Midbrain (tissue), 1 donor: ENCODE measurements at places on chromosomes 13 and 19.

- DNase-seq: peak; percentile 70
Measured at GRCh38 chr13:59318320-59318930, 845.3 kb downstream of the DIAPH3 start.

- no peak for DNase-seq
Measured at GRCh38 chr13:68998056-68998455, 1109.6 kb upstream of the ATXN8OS start.

GRCh38 chr13:98880677-98881076 is 97.2 kb downstream of the DOCK9 start:
- no peak for DNase-seq

DNA sequence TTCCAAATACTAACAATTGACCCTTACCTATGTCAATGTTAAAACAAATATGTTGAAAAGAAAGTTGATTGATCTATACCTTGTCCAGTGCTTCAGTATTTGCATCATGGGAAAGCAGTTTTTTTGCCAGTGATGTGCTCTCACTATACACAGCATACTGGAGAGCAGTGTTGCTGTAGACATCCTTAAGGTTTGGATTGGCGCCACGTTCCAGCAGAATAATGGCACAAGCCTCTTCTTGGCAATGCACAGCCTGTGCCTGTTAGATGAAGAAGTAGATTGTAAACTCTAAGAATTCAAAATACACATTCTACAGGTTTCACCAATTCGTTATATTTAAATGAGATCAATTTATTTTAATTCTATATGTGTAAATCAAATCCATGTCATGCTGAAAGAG is 43.9 kb upstream of the C1QTNF9B start:
- no peak for DNase-seq

GRCh38 chr13:72473321-72473720 is 254.1 kb downstream of the MZT1 start:
- DNase-seq: no peak

GRCh38 chr19:55695511-55696290 is 20.7 kb downstream of the EPN1 start:
- DNase-seq: no peak

- DNase-seq: no peak
Measured at GRCh38 chr19:3357271-3357991, 9.0 kb upstream of the NFIC start.

- no peak for DNase-seq
Measured at GRCh38 chr13:79246578-79246949, 159.5 kb downstream of the RBM26 start.

- no peak for DNase-seq
Measured at GRCh38 chr13:27573265-27573664, 47.1 kb downstream of the LNX2 start.

GRCh38 chr19:15563931-15564330 is 51.1 kb upstream of the CYP4F8 start:
- DNase-seq: no peak

DNA sequence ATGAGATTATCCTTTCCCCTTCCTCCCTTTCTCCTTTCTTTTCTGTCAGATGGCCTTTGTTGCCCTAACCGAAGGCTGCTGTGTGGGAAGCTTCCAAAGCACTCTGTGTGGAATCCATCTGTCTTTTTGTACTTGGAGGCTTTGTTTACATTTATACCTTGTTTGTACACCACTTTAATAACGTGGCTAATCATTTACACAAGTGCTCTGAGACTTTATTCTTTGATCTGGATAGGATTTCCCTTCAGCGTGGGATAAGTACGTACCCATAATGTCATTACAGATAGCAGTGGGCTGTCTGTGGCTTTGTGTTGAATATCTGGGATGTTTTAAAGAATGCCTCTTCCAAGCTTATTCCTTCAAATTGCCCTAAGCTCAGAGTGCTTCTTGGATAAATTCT is 684.7 kb upstream of the SLITRK5 start:
- no peak for DNase-seq

DNA sequence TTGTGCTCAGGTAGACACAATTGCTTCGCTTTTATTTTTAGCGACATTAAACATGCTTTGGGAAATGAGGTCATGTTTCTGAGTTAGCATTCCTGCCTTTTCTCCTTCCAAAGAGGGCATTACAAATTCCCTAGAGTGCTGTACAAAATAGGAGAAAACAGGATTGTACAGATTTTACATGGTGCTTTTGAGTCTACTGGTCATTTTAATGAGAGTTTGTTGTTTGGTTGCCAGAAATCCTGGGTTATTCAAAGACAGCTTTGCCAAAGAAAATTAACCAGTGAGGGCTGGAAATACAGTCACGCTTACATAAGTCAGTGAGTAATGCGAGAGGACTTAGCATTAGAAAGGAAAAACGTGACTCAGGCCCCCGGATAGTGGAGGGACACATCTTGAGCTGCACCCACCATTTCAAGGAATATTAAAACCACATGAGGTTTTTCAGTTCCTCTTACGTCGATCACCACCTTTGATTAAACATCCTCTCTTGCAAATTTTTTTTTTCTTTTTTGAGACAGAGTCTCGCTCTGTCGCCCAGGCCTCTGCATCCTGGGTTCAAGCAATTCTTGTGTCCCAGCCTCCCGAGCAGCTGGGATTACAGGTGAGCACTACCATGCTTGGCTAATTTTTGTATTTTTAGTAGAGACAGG is 55.4 kb downstream of the SACS start:
- DNase-seq: peak; percentile 37

- DNase-seq: no peak
Measured at GRCh38 chr19:10069046-10069445, 17.1 kb upstream of the SHFL start.

GRCh38 chr19:16657384-16657783 is 2.6 kb downstream of the SMIM7 start:
- no peak for DNase-seq

- DNase-seq: no peak
Measured at GRCh38 chr19:52398081-52398441, 412 bp downstream of the ZNF528 start.

DNA sequence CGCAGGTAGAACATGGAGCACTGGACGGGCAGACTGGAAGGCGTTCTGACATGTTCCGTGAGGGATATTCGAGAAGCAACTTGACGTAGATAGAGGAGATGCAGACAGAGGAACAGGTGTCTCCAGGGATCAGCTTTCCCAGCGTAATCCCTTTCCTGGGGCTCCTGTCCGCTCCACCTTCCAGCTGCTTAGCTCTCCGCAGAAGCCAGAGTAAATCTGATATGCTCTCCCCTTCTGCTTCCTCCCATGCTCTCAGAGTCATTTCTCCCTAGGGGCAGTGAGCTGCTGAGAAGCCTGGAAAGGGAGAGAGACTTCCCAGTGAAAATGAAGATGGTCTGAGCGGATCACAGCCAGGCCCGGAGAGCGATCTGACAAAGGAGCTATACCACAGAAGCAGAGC is 23.0 kb upstream of the OLFM4 start:
- DNase-seq: no peak

DNA sequence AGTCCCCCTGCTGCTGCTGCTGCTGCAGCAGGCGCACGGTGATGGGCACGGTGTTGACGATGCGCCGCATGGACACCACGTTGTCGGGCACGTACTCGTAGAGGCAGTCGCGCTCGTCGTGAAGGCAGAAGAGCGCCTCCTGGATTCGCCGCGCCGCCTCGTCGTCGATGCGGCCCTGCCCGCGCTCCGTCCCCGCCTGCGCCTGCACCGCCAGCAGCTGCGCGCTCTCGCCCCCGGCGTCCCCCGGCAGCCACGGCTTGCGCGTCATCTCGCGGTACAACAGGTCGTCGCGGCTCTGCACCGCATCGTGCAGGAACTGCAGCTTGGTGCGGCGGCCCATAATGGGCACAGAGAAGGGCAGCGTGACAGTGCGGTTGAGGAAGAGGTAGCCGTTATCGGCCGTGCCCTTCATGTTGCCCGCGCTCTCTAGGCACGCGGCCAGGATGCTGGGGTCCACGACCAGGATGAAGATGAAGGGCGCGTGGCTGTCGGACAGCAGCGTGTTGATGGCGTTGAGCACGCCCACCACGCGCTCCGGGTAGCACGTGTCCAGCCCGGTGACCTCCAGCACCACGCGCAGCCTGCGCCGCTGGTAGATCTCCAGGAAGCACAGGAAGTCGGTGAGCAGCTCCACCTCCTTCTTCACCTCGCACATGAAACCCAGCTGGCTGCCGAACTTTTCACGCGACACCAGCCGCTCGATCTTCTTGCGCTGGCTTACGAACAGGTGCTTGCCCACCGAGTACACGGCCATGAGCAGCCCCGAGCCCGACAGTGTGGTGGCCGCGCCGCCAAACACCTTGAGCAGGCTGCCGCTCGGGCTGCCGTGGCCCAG is 8.1 kb downstream of the NKPD1 start:
- DNase-seq: no peak

DNA sequence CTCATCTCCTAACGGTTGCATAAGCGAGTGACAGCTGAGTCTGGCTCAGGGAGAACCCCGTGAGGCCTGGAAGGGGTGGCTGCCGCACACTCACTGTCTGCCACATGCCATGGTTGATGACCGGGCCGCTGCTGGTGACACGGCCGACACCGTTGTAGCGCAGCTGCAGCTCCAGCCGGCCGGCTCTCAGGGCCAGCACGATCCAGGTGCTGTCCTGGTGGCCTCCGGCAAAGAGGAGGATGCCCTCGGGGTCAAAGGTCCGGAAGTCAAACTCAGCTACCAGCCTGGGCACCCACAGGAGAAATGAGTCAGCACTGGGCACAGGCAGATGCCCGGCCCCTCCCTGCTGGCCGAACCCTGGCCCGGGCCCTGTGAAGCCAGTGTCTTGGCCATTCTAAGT is 31.7 kb downstream of the GAS6 start:
- no peak for DNase-seq

- peak; percentile 49 for DNase-seq
Measured at GRCh38 chr19:17687857-17688784, at the start of gene UNC13A. UNC13A (minus strand) TSS chr19:17688354; CDS start chr19:17688199, 155 bp downstream.

GRCh38 chr19:19205416-19206410 is 2.5 kb upstream of the NR2C2AP start:
- DNase-seq: peak; percentile 71

DNA sequence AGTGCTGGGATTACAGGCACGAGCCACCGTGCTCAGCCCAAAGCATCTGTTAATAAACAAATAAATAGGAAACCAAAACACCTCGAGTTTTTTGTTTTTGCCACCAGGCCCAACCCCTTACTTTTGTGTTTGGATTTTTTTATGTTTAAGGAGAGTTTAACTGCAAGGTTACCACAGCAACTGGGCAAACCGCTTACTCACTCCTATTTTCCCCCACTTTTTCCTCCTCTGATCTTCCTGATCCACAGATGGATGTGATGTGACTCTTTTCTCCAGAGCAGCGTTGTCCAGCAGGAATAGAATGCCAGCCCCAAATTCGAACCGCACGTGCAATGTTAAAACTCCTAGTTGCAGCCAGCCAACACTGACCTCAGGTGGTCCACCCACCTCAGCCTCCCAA is 2.1 kb upstream of the PNMA8B start:
- DNase-seq: no peak

- no peak for DNase-seq
Measured at GRCh38 chr13:38868870-38869269, 121.8 kb downstream of the STOML3 start.

DNA sequence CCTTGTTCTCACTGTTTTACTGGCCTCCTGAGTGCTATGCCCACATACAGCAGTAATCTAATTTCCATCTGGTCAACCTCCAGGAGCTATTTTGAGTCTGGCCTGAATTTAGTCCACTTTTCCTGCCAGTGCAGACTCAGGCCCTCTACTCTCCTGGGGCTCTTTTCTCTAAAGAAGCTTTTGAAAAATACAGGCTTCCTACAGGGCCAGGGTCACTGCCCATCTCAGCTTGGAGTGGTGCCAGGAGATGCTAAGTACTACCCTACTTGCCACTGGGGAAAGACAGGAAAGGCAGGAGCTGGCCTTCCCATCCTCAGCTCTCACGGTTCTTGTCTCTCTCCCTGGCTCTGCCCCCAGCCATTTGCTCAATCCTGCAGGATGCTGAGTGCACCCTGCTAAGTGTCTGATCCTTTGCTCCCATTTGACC is 101.7 kb upstream of the SERP2 start:
- peak; percentile 40 for DNase-seq

GRCh38 chr13:101512650-101513049 is 60.2 kb downstream of the ITGBL1 start:
- no peak for DNase-seq

DNA sequence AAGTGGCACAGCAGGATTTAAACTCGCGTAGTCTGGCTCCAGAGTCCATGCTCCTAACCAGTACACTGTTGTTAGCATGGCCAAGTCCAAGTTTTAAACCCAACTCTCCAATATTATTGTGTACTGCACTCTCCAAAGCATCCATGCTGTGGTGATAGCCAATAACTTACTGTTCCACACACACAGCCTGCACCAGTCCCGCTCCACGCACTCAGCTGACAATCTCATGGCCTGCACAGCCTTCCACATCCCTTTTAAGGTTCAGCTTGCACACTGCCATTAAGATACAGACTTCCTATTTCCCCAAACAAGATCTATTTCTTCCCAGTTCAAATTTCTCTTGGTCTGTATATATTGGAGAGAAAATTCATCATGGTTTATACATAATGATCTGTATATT is 80.7 kb downstream of the LHFPL6 start:
- no peak for DNase-seq

- no peak for DNase-seq
Measured at GRCh38 chr13:36834299-36834698, 15.3 kb downstream of the RFXAP start.

GRCh38 chr19:38852231-38853044 is 2.7 kb upstream of the HNRNPL start:
- peak; percentile 34 for DNase-seq

GRCh38 chr13:91115776-91116175 is 231.7 kb upstream of the MIR17HG start:
- no peak for DNase-seq

DNA sequence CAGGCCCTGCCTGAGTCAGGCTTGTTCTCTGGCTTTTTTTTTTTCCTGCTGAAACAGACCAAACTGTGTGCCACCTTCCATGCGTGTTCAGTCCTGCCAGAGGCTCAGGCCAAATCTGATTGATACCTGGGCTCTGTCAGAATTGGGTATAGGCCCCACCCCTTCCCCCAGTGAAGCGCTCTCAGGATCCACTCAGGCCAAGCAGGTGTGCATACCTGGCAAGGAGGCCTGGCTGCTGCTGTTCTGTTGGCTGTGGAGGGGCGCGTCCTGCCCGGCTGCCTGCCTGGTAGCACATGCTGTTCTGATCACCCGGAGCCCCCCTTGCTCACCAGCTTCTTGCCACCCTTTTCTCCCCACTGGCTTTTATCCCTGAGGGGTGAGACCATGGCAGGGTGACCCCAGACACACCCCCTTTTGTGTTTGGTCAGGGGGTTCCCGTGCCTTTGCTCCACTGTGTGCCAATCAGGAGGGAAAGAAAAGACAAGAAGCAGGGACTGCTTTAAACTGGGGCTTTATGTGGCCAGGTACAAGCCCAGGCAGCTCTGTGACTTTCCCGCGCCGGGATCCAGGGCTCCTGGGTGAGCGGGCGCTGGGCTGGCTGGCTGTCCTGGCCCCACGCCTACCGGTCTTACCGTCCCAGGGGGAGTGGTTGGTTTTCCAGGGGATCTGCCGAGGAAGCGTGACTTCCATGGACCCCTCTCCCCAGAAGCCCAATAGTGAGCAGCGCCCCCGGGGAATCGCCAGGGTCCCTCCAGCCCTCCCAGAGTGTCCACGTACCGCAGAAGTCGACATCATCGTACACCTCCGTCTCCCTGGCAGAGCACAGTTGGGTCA is 12.7 kb downstream of the PRAM1 start:
- DNase-seq: no peak
